ENCODE measurements at places on chromosomes 16 and 17.

DNA sequence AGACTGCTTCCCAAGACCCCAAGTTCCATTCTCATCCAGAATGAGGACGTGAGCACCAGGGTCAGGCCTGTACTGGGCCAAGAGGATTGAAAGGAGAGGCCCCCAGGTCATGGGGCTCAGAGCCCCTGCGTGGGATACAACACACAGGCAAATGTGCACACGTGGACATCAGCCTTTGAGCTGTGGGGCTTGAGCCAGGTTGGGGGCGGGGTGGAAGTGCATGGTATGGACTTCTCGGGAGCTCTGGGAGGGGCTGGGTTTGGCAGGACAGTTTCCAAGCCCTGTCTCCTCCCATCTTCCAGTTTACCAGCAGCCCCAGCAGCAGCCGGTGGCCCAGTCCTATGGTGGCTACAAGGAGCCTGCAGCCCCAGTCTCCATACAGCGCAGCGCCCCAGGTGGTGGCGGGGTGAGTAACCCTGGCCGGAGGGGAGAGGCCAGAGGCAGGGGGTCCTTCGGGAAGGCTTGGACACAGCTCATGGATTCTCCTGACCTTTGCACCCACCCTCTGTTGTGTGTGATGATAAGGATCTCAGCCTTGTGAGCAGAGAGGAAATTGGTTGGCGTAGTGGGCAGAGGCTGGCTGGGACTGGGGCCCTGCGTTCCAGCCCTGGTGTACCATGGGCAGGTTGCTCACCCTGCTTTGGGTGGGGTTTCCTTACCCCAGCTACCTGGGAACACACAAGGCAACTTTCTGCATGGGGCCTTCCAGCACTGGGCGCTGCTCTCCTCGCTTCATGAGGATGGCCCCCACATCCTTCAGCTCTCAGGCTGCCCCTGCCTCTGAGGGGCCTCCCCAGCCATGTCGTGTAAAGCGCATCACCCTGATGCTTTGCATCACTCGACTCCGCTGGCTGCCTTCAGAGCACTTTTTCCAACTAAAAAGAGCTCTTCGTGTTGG is 10.4 kb upstream of the LASP1NB start:
- DNase-seq, result peak; percentile 77

DNA sequence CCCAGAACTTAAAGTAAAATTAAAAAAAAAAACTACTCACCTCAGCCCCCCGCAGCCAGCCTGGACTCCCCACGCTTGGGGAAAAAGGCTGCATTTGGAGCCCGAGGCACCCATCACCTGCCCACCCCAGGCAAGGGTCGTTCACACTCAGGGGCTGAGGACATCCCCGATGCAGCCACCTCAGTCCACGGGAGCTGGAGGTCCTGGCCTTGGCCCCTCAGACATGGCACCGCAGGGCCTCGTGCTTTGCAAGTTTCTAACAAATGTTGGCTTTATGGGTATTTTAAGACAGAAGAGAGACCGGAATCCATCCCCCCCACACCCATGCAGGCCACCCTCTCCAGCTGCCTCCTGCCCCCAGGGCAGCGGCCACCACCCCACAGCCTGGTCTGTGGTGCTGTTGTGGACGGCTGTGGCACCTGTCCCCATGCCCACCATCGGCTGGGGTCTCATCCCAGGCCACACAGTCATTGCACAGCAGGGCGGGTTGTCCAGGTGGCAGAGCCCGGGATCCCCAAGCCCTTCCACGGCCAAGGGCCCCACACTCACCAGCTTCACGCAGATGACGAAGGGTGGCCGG is 116.4 kb upstream of the ZNF750 start:
- DNase-seq, result no peak

DNA sequence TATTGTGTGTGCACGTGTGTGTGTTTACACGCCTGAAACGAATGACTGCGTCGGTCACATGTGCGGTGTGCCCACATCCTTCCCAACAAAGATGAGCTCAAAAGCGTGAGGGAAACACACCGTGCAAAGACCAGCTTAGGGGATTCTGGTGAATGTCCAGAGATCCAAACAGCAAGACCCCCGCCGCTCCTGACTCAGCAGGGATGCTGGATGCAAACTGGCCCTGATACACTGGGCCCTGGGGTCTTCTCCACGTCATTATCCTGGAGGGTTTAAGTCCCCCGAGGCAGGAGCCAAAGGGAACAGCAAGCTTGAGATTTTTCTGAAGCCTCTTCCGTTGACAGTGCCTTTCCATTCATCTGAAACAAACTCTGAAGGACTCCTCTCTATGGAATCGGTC is 59.2 kb downstream of the TBC1D16 start:
- DNase-seq, result no peak

GRCh38 chr16:21023509-21024202 is 123.1 kb downstream of the LYRM1 start:
- peak; percentile 79 for DNase-seq

DNA sequence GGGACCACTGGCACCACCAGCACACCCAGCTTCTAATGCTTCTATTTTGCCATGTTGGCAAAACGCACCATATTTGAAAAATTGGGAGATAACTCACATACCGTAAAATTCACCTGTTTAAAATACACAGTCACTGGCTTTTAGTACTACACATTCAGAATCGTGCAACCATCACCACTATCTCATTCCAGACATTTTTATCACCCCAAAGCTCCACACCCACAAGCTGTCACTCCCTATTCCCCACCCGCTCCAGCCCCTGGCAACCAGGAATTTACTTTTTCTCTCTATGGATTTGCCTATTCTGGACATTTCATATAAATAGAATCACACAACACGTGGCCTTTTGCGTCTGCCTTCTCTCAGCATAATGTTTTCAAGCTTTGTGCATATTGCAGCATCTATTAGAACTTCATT is 25.0 kb downstream of the PPL start:
- peak; percentile 62 for DNase-seq

DNA sequence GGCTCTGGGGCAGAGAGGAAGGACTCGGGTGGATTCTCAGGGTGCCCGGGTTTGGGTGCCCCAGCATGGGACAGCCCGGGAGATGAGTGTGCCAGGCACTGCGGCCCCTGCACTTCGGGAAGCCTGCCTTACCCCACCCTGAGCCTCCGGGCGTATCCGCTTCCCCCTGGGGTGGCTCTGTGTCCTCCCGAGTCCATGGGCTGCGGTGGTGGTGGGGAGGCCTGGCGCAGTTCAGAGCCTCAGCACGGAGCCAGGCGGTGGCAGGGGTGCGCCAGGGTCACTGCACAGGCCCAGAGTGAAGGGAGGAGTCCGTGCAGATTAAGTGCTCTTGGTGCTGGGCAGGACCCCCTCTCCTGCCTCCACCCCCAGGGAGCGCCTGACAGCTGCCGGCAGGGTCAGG is 20.7 kb downstream of the MYBBP1A start:
- no peak for DNase-seq

GRCh38 chr17:74601944-74602572 is 10.0 kb upstream of the CD300LD start:
- DNase-seq, result peak; percentile 21

- no peak for DNase-seq
These were observed 79.5 kb upstream of the PLCG2 start for GRCh38 chr16:81699596-81699995.

- no peak for DNase-seq
These were observed 17.4 kb downstream of the RNF213 start for GRCh38 chr17:80277751-80278671.

GRCh38 chr16:11985250-11985649 is 8.7 kb downstream of the SNX29 start:
- no peak for DNase-seq

DNA sequence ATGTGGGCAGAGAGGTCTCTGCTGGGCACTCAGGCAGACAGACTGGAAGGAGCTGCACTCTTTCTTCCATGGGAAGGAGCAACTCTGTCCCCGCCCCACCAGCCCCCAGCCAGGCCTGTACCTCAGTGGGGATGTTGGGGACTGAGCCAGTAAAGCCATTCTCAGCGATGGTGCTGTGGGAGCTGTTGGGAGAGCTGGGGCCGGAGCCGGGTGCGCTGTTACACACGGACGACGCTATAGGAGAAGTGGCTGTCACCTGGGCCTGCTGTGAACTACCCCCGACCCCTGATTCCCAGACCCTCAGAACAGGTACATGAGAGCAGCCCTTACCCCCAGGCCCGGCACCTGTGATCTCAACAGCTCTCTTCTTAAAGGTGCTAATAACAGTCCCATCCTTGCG is 21.5 kb downstream of the G6PC3 start:
- DNase-seq, result no peak

DNA sequence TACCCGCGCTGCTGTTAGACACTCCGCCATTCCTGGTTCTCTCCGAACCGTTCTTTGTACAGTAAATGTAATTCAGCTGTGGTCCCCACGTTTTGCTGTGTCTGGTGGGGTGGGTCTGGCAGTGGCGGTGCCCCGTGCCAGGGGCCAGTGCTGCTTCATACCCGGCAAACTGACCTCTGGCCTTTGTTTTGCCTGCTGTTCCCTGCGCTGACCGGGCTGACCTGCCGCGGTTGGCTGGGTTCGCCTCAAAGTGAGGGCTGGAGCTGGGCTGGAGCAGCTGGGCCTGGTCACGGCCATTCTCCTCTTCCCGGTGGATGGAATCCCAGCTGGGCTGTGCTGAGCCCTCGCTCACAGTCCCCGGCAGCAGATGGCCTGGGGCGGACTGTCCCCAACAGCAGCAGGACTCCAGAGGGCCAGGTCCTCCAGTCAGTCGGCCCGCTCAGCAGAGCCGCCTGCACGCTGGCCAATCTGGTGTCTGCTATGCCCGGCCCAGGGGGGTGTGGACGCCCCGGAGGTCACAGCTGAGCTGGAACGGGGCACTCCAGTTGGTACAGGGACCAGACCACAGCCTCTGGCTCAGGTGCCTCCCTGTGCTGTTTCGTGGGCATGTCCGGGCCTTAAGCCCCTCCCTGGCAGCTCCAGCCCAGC is 1.5 kb upstream of the WFIKKN1 start:
- peak; percentile 23 for DNase-seq

- DNase-seq, result no peak
These were observed 4.9 kb upstream of the AATK start for GRCh38 chr17:81170727-81171494.
